ENCODE measurements at places on chromosomes 7 and 10.
A peak's percentile ranks its signal among the peaks of the same experiment; 100 is the strongest.

- no peak for DNase-seq
Observed at GRCh38 chr10:68594405-68594804, 34.3 kb downstream of the TET1 start.

- no peak for DNase-seq
Observed at GRCh38 chr10:74949034-74949832, 122.8 kb downstream of the KAT6B start.

- DNase-seq: no peak
Observed at GRCh38 chr7:145644426-145645134, 472.0 kb upstream of the CNTNAP2 start.

GRCh38 chr10:22325272-22326144 is 4.6 kb downstream of the BMI1 start:
- DNase-seq: peak; percentile 84

DNA sequence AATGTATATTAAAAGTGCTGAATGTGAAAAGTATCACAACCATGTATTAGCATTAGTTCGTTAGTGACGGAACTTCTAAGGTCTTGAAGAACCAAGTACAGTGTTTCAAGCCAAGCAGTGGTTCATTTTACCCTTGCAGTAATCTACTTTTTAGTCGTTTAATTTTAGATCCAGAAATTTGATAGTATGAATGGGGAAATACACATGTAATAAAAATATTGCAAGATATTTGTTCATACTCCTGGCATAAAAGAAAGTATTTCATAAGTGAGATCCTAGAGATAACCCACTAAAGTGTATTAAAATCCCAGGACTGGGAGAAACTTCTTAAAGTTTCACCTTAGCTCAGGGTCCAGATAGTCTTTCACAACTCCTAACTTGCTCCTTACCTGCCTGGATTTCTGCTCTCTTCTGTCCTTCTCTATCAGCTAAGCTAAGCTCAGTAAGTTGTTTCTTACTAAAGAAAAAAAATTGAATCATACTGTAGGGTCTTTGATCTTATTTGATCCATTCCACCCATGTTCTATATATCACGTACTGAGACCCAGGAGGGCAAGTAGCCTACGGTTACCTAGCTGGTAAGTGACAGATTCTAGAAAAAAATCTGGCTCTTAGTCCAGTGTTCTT is 1.5 kb downstream of the BCAP29 start:
- no peak for DNase-seq

DNA sequence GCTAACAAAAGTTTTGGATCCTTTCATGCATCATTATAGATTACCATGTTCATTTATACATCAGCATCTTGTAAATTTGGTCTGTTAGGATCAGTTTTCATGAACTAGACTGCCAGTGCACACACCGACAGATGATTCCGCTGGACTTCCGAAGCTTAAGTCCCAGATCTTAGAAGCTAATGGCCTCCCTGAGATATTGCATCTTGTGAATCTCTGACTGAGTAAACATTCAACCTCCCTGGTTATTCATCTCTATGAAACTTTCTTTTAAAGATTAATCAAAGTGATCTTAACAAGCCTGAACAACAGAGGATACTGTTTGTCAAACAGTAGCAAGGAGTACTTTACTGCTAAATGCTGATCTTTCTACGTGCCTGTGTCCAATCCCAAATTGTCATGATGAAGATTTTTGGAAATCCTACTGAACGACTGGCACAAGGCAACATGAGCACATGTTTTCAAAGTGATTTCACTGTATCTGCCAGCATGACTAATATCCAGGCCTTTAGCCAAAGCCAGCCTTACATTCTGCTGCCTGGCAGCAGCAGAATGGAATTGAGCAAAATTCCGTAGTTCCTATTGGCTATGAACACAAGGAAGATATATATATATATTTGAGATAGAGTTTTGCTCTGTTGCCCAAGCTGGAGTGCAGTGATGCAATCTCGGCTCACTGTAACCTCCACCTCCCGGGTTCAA is 91.3 kb upstream of the ANK3 start:
- no peak for DNase-seq

DNA sequence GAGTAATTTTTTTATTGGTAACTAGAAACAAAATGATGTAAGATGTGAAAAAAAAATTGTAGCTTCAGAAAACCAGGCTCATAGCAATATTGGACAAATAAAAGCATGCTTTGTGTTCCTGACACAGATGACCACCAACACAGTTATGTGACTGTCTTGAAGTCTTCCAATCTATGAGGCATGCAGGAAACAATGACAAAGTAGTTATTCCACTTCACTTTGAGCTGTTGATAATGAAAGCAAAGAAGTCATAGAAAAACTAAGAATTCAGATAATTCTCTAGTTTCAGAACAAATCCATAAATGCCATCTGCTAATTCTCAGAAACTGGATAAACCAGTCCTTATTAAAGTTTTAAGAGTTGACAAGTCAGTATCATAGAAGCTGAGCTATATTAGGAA is 378.4 kb upstream of the SEMA3D start:
- DNase-seq: no peak

DNA sequence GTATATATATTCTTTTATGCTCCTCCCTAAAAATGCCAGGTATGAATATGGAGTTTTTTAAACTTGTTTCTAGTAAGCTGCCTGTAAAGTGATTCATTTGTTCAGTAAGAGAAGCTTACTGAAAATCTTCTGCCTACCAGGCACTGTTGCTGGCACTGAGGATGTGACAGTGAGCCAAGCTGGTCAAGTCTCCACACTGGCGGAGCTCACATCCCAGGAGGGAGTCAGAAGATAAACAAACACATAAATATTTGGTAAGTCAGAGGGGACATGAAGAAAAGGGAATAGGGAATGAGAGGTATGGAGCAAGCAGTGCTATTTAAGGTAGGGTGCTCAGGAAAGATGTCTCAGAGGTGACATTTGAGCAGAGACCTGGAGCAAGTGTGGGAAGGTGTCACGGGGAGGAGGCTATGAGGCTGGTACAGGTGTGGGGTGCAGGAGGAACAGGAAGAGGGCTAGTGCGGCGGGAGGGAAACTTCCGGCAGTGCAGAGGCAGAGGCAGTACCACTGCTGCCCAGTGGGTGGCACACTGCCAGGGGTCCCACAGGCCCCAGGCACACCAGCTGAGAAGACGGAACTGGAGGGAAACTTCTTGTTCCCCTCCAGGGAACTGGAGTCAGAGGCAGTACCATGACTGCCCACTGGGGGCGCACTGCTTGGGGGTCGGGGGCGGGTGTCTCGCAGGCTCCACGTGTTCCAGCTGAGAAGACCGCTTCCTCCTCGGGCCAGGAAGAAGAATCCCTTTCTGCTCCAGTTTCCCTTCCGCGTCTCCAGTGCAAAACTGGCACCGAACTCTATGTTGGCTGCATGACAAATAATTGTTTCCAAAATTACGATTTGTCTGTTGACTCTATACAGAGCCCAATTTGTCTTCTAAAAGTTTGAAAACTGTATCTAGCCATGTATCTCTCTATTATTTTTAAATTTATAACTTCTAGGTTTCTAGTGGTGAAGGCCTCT is 161.0 kb downstream of the TEX36 start:
- DNase-seq: no peak

DNA sequence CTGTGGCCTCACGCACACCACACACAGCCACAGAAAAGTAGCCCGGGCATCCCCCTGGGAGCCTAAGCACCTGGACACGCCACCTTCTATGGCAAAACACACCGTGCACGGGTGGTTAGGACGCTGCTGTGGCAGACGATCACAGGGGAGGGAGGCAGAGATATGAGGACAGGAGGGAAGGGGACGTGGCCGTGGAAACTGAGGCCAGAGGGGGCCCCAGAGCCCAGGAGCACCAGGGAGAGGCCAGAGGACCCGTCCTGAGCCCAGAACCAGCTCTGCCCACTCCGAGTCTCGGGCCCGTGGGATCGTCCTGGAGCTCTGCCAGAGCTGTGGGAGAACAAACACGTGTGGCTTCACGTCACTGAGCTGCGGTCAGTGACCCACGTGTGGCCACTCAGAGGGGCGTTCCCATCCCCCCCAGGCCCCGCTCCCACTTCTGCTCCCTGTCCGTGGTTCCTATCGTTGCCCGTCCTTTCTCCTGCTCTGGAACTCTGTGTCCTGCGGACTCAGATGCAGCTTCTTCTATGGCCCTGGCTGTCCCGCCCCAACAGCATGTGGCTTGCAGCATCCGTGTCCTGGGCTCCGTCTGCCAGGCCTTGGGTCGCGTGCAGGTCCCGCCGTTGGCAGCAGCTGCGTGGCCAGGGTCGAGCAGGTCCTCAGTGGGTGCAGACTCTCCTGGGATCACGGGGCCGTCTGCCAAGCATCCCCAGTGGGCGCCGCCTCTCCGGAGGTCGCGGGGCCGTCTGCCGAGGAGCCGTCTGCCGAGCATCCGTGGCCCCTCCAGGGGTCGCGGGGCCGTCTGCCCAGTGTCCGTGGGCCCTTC is 31.0 kb downstream of the GET4 start:
- no peak for DNase-seq

DNA sequence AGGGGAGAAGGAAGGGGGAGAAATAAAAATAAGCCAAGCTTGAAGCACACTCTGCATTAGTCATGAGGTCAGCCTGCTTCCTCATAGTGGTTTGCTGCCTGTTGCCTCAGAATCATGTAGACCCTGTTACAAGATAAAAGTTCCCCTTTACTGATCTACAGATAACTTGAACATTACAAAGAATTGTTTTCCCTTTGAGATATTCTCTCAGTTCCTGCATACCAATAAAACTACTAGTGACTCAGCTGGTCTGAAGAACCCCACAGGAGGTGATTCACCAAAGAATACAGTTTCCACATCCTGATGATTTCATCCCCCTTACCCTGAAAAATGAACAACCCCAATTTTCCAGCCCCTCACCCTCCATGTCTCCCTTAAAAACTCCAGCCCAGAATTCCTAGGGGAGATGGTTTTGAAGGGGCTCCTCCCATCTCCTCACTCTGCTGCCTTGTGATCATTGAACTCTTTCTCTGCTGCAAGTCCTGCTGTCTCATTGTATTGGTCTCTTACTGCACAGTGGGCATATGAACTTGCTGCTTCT is 31.5 kb upstream of the NRP1 start:
- DNase-seq: no peak

GRCh38 chr10:43401627-43402026 is 7.4 kb downstream of the HNRNPF start:
- DNase-seq: no peak

DNA sequence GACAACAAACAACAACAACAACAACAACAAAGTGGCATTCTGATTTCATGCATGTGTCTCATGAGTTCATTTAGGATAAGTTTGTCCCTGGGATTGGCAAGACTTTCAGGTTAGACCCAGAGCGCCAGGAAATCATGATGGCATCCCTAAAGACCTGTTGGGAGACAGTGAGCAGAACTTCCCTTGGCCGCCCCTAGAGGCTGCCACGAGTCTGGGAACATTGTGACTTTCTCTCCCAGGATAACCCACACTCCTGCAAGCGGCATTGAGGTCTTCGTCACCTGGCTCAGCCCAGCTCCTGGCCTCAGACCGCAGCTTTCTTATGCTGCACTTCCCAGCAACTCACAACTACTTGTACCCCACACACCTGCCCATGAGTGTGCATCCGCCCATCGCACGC is 80.5 kb upstream of the RNF32 start:
- DNase-seq: no peak

- no peak for DNase-seq
Observed at GRCh38 chr7:116249969-116250553, 39.7 kb downstream of the TES start.

- no peak for DNase-seq
Observed at GRCh38 chr7:151823566-151824372, 53.1 kb downstream of the PRKAG2 start.

GRCh38 chr10:99297033-99297432 is 32.1 kb upstream of the CNNM1 start:
- no peak for DNase-seq

DNA sequence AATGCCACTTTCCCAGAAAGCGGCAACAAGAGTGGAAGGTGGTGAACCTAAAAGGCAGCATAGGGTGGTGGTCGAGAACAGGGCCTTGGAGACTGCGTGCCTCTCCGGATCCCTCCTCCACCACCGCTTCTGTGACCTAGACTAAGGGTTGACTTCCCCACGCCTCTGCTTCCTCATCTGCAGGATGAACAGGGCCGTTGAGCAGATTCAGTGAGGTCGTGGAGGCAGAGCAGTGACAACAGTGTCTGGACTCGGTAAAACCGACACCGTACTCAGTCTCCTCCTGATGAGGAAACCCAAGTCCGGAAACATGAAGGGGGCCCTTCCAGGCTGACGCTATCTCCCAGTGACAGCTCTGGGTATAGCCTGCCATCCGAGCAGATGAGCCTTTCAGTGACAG is 162.6 kb downstream of the CELF2 start:
- DNase-seq: no peak

GRCh38 chr10:98344589-98345038 is 70.4 kb downstream of the PYROXD2 start:
- DNase-seq: peak; percentile 61

- no peak for DNase-seq
Observed at GRCh38 chr7:30330134-30331111, 46.0 kb downstream of the ZNRF2 start.

DNA sequence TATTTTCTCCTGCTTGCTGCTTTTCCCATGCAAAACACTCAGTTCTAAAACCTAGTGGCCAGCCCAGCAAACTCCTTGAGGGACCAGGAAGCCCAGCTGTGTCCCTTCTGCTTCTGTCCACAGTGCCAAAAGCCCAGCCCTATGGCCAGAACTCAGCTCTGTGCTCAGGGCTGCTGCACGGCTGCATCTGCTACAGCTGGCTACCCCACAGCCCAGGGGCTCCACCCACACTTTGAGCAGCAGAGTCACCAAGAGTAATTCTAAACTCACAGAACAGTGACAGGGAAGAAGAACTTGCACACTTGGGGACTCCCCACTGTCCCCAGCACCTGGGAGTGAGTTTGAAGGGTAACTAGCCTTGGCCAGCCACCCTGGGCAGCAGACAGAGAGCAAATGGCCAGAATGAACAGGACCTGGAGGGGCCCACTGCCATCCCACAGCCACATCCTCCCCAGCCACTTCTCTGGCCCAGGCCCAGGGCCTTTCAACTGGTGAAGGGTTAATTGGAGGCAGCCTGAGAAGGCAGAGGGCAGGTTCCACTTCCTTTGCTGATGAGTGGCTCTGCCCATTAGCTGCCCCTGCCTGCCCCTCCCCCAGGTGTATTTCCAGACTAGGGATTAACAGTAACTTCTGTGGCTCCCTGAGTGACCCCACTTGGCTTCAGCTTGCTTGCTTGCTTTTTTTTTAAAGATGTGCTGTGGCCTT is 28.1 kb upstream of the TRIM8 start:
- no peak for DNase-seq
